ENCODE measurements at places on chromosomes 3 and 15.

GRCh38 chr3:8523041-8523440 is 21.4 kb downstream of the LMCD1 start:
- DNase-seq = no peak

DNA sequence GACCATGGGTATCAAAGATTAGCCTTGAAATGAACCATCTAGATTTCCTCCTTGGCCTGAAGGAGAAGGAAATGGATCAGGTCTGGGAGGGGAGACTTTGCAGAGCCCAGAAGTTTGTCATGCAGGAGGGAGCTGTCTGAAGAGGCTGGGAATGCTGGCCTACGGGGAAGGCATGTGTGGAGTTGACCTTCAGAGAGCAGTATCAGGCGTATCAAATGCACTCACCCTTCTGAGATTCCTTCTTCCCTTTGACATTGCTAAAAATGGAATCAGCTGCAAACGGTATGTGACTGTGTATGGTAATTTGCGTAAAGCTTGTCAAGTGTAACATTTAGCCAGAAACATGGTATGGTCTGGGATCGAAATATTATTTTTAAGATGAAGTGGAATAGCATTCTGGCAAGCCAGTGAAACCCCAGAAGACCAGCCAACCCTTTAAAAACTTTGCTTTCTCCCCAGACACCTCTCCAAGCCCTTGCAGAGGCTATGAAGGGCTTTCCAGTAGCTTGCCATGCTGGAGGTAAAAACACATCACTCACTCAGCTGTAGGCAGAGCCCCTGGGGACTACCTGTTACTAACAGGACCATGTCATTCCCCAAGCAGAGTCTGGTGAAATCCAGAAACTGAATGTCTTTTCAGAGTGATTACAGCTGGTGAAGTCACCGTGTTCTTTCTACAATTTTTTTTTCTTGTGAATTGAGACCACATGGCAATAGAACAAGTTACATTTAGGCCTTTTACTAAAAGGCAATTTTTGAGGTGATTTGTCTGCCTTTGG is 174.7 kb upstream of the SLC24A5 start:
- DNase-seq = no peak

DNA sequence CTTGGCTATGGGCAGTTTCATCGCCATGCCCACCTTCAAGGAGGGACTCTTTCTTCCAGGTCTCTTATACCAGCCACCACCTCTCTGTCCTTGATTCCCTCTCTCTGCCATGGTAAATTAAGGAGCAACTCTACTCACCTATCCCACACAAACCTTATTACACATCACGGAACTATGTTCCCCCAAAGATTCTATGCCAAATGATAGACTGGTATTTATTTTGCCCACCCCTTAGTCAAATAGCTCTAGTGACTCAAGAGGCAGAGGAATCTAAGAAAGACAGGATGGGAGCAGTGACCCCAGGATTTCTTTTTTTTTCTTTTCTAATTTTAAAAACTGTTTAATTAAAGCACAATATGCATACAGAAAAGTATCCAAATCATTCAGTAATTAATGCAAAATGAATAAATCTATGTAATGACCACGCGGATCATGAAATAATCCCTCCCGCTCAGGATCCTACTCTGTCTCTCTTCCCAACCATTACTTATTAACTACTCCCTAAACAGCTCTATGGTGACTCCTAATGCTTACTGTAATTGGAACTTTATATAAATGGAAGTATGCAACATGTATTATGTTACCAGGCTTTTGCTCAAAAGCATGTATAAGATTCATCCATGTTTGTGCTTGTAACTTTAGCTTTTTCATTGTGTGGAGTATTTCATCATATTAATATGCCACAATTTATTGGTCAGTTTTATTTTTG is 410.8 kb upstream of the RASGRP1 start:
- no peak for DNase-seq

GRCh38 chr3:160225176-160226025 is at the start of gene C3orf80:
C3orf80 (plus strand) TSS chr3:160225422; CDS start chr3:160225636, 214 bp downstream.
- DNase-seq = no peak

DNA sequence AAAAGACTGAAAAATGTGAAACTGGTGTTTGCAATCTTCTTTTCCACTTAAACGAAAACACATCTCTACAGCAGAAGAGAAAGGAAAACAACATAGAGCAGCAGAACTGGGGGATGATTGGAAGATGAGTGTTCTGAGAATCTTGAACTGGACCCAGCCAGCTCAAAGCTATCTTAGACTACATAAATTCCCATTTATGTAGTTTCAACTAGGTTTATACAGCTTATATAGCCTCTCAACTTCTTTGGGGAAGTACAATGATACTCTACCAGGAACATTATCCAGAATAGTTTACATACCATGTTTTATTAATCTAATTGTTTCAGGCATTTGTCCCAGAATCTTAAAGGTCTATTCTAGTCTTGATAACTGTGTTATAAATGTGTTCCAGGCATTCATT is 658.2 kb upstream of the LMCD1 start:
- no peak for DNase-seq

GRCh38 chr3:9149566-9149965 is 99.9 kb downstream of the SRGAP3 start:
- DNase-seq = no peak

- DNase-seq = no peak
Observed at GRCh38 chr15:40766906-40767837, 2.6 kb upstream of the C15orf62 start.

- no peak for DNase-seq
Observed at GRCh38 chr3:29484633-29485032, 203.8 kb downstream of the RBMS3 start.

GRCh38 chr3:47705391-47705790 is 76.3 kb downstream of the SMARCC1 start:
- no peak for DNase-seq

GRCh38 chr15:55681631-55682030 is 61.3 kb downstream of the PRTG start:
- no peak for DNase-seq

GRCh38 chr15:26891448-26892181 is 24.8 kb downstream of the GABRA5 start:
- DNase-seq = no peak

All from NCI-H1436 treated with DMSO at 0.1 percent for 48 hours (cell line).